Retina (tissue), 1 donor: ENCODE measurements at places on chromosomes 7 and 10.

GRCh38 chr10:98020254-98020653 lies 10.2 kb downstream of the CRTAC1 start:
- DNase-seq: no peak

- DNase-seq: no peak
Measured at GRCh38 chr7:83739527-83739926, 90.6 kb upstream of the SEMA3E start.

DNA sequence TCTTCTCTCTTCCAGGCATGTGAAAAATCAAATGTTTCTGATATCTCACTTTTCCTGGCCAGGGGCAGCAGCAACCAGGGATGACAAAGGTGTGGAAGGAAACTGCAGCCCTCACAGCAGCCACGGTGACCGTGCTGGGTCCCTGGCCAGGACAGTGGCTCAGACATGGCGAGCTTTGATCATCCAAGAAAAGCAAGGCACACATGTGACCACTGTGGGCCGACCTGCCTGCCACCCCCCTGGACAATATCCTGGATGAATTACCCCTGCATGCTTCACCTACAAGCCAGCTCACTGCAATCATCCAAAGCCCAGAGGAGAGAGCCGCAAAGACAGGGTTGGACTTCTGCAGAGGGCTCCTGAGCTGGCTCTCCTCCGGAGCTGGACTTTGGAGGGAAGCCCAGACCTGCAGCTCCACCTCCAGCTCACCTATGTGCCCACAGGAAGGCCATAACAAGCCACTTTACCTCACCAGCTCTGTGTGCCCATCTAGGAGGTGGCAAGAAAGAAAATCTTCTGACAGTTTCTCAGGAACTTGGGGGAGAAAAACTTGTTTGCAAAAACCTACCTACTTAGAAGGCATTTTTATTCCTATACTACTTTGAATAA lies 2.7 kb downstream of the CHST15 start:
- DNase-seq: no peak

- no peak for DNase-seq
Measured at GRCh38 chr10:92846854-92847201, 1.5 kb upstream of the EXOC6 start.

GRCh38 chr10:130962240-130963051 lies 349.1 kb downstream of the TCERG1L start:
- DNase-seq: no peak

DNA sequence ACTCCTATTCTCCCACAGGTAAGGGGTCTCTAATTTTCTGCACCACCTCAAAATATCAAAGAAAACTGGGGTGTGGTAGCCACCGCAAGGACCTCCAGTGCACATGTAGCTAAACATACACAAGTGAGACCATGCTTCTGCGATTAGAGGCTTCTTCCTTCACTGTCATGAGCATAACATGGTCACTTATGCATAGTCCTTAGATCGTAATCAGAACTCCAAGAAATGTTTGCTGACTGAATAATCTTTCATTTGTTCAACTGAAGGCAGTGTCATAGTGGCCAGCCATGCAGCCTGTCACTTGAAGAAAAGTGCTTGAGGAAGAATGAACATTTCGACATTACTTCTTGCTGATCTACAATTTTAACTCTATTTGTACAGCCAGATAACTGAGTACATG lies 14.6 kb downstream of the TWIST1 start:
- DNase-seq: no peak

GRCh38 chr10:124293616-124294449 lies 124.9 kb downstream of the OAT start:
- no peak for DNase-seq

DNA sequence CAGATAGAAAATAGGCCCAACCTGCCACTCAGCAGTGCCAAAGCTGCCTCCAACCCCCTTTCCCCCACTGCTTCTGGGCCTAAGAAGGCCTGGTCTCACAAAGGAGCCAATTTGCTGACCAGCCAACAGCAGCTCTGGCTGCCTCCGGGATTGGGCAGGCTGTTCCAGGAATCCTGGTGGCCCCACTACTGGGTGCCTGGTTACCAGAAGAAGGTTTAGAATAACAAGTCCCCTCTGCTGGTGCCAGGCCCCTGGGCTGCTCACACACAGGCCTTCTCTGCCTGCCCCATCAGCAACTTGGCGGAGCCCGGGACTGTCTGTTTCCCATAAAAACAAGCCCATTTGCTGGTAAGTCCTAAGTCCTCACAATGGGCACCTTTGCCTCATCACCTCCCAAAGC lies 1.2 kb downstream of the PHKG1 start:
- no peak for DNase-seq

DNA sequence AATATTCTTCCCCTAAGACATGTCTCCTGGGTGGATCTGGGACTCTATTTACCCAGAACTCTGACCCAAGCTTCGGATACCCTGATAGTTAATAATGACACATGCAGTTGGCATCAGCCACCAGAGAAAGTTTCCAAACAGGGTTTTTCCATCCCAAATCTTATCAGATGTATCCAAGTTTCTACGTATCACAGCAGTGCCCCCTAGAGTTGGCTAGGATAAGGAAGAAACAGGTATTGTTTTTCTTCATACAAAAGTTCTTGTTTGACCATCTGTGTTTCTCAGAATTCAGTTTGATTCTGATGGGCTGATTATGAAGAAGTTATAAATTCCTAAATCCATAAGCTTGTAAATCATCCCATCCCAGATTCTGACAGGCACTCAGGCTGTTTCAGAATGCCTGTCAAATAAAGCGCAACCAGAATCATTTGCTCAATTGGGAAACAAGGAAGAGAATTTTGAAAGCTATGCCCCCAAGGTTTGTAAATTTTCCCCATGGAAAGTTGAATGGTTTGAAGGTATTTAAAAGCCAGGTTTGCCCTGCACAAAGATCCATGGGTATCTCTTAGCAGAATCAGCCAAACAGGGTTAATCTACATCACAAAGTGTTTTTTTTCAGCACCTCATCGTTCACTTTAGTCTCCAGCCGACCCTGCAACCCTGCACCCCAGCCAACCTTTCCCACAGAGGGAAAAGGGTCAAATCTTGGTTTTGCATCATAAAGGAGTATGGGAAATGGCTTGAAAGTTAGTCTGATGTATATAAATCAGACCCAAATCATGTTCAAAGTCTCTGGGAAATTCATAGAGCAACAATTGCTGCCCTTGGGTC lies 47.4 kb downstream of the NRAP start:
- no peak for DNase-seq

DNA sequence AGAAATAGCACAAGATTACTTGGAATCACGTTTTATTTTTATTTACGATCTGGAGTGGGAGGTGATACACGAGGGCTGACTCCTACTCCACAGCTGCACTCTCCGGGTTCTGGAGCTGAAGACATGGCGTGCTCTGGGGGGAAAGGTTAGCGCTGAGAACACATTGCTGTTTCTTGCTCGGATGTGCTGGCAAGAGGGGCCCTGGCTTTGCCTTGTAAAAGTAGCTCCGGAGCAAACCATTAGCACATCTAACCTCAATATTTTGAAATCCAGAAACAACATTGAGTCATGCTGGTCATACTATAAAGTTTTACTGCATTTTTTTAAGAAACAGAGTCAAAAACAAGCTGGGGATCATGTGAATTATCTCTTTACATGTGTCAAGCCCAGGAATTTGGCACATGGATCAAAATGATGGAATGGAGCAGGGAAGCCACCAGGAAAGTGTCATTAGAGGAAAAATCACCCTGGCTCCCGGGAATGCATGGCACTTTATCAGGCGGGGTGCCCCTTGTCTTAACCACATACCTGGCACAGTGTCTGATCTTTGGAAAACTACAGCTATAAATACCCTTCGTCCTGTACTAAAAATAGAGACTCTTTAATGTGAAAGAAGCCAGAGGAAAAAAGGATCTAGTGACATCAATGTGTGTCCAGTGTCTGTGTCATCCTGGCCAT lies 31.6 kb upstream of the LYZL1 start:
- no peak for DNase-seq

DNA sequence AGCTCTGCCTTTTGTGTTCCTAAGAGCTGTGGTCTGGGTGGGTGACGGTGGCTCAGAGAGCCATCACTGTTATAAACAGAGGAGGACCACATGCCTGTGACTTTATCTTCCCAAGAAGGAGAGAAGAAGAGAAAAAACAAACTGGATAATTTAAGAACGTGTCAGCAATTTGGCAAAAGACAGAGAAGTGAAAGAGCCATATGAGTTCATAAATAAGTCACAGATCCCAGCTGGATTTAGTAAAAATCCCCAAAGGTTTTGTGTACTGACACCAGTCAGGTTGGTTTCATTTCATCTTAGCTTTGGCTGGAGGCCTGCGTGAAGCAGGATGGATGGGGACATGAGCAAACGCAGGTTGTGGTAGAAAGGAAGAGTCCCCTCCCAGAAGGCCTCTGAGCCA lies 120.7 kb downstream of the CXCL12 start:
- DNase-seq: no peak

DNA sequence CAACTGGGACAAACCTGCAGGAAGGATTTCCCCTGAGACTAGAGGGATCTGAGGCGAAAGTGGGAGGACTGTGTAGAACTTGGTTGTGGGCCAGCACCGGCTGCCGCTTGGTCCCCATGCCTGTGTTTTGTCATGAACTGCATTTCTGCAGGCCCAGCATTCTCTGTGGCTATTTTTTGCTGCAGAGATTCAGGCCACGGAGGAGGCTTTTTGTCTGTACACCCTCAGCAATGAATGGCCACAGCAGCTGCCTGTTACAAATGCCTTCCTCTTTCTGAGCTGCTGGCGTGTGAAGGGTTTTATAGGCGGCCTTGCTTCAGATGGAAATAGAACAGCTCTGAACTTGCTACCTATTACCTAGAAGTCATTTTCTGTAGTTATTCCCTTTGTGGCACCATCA lies 164.4 kb downstream of the SH2D4B start:
- no peak for DNase-seq

DNA sequence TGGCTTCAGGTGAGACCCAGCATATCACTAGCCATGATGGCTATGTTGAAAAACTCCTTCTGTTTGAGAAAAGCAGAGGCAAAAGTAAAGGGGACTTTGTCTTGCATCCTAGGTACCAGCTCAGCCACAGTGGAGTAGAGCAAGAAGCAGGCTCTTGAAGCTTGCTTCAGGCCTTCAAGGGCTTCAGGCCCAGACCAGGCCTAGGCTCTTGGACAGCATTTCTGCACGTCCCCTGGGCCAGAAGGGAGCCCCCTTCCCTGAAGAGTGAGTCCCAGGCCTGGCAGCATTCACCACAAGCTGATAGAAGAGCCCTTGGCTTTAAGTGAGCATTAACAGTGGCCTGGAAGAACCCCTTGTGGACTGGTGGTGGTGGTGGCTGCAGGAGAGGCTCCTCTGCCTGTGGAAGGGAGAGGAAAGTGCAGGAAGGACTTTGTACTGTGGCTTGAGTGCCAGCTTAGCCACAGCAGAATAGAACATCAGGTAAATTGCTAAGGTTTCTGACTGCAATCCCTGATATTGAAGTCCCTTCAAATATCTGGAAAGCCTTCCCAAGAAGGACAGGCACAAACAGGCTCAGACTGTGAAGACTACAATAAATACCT lies 28.1 kb upstream of the FAM171A1 start:
- DNase-seq: no peak

DNA sequence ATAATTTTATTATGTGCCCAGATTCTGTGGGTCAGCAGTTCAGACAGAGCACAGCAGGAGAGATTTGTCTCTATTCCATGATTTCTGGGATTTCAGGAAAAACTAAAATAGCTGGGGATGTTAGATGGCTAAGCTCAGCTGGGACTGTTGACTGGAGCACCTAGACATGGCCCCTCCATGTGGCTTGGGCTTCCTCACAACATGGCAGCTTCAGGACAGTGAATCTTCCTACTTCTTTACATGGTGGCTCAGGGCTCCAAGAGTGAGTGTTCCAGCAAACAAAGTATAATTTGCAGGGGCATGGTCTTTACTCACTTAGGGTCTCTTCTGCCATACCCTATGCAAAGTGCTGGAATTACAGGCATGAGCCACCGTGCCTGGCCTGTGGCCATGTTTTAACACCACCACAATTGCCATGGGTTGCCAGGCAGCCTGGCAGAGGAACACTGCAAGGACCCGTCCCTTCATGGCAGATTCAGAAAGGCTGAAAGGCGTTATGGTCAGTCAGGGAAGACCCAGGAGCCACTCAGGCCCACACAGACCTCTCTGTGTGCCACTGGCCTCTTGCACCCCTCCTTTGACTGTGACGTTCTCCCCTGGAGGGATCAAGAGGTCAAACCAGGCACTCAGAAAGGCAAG lies 50.8 kb upstream of the ZMIZ1 start:
- DNase-seq: no peak

GRCh38 chr10:21599582-21599981 lies 65.5 kb downstream of the MLLT10 start:
- DNase-seq: no peak

DNA sequence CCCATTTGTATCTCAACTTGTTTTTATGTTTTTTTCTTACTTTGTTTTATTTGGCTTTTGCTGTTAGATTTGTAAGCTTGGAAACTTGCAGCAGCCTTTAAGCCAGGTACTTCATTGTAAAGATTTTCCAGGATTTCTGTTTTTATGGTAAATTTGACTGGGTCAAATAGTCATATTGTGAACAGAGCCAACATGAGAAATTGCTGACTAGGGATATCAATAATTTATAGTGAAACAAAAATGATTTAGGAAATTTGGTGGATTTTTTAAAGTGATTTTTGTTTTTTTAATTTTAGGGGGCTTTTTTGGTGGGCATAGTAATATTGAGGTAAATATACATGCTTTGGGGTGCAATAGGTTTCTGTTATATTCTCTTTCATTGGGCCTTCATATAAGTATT lies 22.2 kb downstream of the SP4 start:
- no peak for DNase-seq

GRCh38 chr7:5528071-5528814 lies 104.6 kb upstream of the TNRC18 start:
- no peak for DNase-seq

GRCh38 chr7:132965951-132966350 lies 115.9 kb downstream of the CHCHD3 start:
- no peak for DNase-seq

DNA sequence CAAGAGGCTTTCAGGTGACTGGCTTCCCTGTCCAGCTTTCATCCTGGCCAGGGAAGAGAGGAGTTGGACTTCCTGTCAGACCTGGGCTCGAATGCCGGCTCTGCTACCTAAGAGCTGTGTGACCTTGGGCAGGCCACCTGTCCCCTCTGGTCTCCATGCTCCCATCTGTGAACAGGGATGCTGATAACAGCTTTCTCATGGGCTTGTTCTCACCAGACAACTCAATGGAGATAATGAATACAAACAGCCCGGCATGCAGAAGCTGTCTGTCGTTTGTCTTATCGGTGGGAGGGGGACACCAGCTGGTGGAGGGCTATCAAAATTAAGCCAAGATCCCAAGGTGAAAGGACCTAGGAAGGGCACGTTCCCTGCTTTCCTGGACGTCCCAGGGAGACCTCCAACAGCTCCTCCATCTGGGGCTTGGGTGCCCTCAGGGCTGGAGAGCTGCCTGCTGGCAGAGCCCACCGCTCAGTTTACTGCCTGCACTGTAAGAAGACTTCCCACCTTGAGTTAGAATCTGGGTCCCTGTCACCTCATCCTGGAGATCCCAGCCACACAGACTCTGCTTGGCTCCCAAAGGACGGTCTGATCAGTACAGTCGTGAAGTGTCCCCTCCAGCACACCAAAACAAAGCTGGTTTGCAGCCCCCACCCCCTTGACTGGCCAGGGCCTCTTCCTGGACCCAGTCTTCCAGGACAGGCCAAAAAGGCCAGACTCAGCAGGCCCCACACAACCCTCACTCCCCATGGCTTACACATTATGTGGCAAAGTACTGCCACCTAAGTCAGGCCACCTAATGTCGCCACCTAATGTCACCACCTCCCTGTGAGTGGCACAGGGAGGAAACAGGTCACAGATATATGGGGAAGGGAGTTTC lies 40.9 kb downstream of the PPIF start:
- DNase-seq: no peak

- no peak for DNase-seq
Measured at GRCh38 chr10:34184397-34184796, 630.7 kb downstream of the PARD3 start.
